ENCODE measurements at places on chromosomes 4 and X.

- peak; percentile 59 for DNase-seq
Observed at GRCh38 chrX:37998586-37999262, 7.6 kb upstream of the SYTL5 start.

DNA sequence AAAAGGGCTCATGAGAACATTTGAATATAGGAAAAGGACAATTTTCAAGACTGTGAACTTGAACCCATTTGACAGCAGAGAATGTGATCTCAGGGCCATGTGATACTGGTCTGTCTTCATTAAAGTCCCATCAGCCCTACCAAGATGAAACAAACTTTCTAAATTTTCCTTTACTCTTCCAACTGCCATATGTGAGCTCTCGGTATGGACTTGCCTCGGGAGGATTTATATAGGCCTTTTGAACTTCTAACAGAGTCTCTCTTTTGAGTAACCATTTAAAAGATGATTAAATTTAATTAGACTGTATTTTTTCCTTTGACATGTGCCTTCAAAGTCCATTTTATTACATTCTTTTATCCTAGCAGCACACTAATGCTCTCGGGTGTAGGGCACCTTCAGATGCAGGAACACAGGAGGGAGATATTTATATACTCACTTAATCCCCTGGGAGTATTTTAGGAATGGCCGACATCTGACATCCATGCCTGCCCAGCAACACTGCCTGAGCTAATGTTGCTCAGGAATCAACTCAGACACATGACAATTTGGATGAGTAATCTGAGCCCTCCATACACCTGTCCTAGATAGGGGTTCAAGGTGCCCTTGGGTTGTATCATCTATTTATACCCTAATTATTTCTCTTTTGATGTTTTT is 155.0 kb downstream of the SLC7A11 start:
- no peak for DNase-seq

GRCh38 chrX:41952102-41952501 is 28.7 kb upstream of the CASK start:
- DNase-seq = no peak

DNA sequence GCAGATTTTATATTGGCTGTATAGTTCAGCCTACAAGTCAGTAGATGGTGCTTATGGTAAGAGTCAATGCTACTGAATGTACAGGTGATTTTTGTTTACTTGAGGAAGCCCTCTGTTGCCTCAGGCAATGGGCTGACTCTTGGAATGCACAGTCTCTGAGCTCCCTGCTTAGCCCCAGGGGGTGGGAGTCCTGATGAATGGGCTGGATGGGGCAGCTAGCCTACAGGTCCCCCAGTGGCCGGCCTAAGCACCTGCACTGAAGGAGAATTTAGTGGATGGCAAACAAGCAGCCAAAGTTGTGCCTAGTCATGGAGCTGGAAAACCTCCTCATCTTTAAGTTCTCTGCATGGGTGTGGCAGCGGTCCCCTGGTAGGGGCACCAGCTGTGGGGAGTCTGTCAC is 101.8 kb upstream of the CXorf51B start:
- DNase-seq = no peak

DNA sequence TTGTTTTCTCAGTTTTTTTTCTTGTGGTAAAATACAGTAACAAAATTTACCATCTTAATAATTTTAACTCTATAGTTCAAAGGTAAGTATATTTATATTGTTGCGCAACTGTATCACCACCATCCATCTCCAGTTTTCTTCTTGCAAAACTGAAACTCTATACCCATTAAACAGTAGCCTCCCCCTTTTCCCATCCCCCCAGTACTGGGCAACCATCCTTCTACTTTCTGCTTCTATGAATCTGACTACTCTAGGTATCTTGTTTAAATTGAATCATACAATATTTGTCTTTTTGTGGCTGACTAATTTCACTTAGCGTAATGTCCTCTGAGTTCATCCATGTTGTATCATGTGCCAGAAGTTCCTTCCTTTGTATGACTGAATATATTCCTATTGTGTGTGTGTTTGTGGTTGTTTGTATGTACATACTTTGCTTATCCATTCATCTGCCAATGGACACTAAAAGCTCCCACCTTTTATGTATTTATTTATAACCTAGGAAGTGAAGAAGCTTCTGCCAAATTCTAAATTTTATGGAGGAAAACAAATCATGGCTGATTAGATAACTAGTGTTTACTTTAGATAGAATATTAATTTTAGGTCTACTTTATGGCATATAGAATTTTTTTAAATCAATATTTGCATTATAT is 10.0 kb downstream of the ABHD18 start:
- DNase-seq = peak; percentile 39

DNA sequence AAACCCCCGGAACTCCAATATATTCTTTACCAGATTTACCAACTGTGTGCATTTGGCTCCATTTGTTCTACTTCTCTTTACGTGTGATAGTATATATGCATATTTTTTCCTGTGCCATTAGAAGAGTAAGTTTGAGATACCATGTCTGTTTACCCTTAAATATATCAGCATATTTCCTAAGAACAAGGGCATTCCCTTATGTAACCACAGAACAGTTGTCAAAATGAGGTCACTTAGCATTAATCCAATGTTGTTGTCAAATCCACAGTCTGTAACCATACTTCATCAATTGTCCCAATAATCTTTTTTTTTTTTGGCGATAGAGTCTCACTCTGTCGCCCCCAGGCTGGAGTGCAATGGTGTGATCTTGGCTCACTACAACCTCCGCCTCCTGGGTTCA is 55.2 kb downstream of the TBC1D14 start:
- no peak for DNase-seq

- DNase-seq = no peak
Observed at GRCh38 chr4:62256479-62256878, 1056.4 kb downstream of the ADGRL3 start.

DNA sequence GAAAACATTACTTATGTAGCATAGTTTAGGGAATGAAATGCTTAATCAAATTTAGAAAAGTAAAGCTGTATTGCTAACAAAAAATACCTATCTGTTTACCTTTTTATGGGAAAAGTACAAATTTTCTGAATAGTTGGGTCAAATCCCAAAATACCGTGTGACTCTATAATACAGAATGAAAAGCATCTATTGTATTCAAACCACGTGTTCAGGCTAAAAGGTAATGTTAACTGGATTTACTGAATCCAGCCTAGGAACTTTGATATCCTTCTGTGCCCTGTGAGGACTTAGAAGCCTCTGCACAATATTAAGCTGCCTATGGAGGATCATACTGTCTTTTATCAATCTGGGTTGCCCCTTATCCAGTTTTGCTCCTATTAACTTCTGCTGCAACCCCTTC is 36.3 kb upstream of the AGA start:
- DNase-seq = no peak

DNA sequence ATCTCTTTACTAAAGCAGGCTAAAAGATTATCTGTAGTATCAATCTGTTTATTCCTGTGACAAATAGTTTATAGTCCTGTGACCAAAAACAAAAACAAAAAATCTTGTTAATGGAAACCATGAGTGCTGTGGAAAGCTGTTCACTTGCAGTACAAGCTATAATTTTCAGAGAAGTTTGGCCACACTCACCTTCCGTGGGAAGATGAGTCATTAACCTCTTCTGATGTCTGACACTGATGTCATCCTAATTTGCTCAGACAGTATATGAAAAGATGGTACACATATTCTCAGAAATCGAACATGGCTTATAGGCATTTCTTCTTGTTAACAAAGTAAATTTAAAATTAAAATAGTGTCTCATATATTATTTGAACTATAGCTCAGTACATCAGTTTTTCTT is 19.9 kb upstream of the ENPP6 start:
- DNase-seq = peak; percentile 4

GRCh38 chr4:84726356-84726755 is 143.4 kb downstream of the CDS1 start:
- no peak for DNase-seq

DNA sequence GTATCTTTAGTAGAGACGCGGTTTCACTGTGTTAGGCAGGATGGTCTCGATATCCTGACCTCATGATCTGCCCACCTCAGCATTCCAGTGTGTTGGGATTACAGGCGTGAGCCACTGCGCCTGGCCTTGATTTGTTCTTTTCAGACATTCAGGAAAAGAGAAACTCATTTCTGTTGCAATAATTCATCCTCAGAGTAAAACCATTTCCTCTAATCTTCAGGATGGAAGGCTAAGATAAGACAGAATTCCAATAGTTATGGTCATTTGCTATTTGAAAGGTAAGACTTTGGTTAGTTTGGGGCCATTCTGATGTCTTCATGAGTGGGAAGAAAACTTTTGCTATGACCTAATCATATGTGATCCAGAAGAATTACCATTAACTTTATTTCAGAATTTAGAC is 83.0 kb downstream of the LRP2BP start:
- peak; percentile 88 for DNase-seq

GRCh38 chr4:148273501-148273986 is 168.7 kb downstream of the NR3C2 start:
- DNase-seq = peak; percentile 2

- no peak for DNase-seq
Observed at GRCh38 chr4:38344929-38345328, 319.1 kb upstream of the KLF3 start.

DNA sequence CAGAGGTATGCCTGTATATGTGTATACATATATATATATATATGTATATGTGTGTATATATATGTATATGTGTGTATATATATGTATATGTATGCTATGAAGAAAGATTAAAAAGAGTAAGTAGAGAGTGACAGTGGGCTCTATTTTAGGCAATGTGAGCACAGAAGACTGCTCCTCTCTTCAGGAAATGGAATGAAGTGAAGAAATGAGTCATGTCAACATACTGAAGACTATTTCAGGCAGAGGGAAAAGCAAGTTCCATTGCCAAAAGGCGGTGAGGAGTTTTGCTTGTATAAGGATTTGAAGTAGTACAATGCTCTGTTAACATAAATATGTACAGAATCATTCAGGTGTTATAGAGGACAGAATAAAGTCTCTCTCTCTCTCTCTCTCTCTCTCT is 773.2 kb upstream of the FTHL17 start:
- DNase-seq = no peak

DNA sequence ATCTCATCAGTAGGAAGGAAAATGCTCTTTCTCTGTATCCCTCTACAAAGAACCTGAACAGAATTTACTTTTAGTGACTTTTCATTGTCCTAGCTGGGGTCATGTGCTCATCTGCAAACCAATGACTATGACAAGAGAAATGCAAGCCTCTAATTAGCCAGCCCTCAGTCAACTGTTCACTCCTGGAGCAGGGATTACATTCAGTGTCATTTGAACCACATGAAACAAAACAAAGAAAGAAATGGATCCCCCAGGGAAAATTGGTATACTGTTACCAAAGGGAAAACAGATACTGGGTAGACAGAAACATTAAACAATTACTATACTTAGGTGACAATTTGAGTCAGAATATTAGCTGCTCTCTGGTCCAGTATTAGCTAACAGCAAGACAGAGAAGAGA is 173.6 kb downstream of the RCHY1 start:
- DNase-seq = no peak

DNA sequence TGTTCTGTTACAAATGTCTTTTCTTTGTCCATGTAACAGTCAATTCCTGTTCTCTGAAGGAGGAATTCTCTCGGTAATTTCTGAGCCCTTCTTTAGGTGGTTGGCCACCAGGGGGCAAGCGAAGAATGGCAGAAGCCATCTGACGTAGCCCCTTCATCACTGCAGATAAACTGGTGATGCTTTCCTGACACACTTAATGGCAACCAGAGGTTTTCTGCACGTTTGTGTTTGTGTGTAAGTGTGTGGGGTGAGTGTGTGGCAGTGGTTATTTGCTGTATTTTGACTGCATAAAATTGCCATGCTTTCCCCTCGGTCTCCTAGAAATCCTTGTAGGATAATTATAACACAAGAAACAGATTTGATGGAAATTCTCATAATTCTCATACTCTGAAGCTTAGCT is 64.8 kb upstream of the STOX2 start:
- peak; percentile 70 for DNase-seq

DNA sequence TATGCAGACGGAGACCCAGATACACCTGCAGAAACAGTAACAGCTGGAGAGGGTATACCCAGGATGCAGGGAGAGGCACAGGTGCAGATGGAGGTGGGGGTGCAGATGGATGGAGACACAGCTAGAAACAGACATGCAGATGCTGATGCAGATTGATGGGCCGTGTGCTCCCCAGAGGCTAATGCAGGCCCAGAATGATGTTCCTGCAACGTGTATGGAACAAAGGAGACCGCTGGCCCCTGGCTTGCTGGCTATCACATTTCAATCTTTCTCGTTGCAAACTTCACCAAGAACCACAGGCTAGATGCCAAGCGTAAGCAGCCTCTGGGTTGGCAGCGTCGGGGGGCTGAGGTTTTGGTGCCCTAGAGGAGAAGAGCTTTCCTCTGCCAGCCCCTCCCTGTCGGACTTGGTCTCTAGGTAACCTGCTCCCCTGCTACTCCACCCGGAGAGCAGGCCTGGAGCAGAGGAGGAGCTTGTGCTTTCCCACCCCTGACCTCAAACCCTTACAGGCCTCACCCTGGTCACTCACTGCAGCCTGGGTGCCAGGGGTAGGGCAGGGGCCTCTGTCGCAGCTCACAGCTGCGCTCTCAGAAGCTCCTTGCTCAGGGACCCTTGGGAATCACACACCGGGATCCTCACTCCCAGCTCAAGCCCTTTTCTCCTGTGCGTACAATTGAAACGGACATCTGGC is 69.0 kb upstream of the PSAPL1 start:
- no peak for DNase-seq

DNA sequence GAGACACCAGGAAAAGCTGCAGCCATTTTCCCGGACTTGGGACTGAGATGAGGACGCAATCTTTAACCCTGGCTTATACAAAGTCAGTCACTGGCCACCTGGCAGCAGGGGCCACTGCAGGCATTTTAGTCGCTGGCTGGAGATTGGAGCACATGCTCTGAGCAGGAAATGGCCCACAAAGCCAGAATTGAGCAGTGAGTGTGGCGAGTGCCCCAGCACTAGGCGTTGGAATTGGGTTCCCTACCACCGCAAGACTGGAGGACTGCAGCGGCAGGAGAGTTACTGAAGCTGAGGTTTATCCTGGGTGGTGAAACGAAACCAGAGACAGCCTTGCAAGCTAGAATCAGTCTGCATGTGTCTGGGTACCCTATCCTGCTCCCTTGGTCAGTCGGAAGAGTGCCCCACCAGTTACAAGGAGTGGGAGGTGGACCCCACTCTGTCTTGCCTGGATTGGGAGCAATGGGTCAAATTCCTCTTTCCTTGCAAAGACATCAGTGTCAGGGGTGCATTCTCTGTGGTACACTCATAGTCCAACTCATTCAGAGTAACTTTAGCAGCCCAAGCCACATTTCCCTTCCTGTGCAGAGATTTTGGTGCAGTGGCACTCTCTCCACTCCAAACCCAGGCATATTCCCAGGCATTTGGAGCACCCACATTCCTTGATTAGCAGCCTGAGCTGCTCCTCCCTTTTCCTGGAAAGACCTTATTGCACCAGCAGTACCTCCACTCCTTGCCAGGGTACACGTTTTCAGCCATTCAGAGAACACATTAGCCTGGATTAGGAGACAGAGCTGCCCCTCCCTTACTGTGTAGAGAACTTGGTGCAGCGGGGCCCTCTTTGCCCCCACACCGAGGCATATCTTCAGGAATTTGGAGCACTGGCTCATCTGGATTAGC is 36.7 kb upstream of the PLK4 start:
- DNase-seq = no peak

DNA sequence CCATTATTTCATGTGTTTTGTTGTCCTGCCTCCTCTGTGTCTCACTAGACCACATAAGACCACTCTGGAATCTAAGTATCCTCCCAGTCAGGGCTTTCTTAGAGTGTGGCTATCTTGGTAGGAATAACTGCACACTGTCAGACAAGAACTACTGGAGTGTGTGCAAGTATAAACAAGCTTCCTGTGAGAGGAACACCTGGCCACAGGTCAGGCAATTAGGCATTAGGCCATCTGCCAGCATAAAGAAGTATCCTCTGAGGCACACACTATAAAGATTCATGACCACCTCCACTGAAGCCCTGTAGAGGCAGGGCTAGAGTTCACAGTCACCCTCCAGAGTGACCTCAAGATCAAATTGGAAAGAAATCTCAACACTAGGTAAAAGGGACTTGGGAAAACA is 507.0 kb upstream of the PABPC4L start:
- DNase-seq = no peak
